ENCODE measurements at places on chromosomes 5 and 9.

- no peak for DNase-seq
Observed at GRCh38 chr5:92494508-92494907, 1086.5 kb downstream of the NR2F1-AS1 start.

DNA sequence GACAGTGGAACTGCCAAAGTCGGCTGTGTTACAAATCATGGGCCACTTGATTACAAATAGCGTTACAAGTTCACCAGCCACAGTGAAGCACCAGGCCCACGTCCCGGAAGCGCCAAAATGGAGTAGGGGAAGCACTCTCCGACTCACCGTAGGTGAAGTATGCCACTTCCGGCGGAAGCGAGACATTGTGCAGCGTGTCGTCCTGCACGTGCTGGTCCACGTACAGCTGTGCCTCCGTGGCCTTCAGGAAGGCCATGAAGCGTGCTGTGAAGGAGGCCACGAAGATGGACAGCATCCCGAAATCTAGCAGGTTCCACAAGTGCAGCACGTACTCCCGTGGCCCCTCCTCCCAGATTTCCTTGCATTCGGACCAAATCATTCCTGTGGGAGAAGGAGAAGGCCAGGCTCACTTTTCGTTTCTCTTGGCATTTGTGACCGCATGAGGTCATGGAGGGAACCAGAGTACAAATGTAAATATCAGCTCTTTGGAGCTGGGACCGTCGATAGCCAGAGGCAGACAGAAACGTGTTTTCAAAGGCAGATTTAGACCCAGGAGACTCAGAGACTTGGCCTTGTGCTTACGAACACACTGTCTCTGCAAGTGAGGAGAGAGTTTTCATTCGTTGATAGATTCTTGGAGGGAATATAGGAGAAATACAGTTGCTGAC, 58.7 kb upstream of the SMIM32 start:
- DNase-seq: no peak

DNA sequence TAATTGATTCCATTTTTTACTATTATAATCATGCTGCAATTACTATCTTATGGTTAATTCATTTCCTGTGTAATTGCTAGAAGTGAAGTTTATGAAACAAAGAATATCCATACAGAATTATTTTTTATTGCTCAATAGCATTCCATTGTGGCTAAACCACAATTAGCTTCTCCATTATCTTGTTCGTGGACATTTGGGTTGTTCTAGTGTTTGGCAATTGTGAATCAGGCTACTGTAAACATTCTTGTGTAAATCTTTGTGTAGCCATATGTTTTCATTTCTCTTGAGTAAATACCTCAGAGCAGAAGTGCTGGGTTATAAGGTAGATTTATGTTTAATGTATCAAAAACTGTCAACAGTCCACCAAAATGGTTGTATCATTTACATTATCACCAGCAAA, 341.1 kb downstream of the MAT2B start:
- no peak for DNase-seq

DNA sequence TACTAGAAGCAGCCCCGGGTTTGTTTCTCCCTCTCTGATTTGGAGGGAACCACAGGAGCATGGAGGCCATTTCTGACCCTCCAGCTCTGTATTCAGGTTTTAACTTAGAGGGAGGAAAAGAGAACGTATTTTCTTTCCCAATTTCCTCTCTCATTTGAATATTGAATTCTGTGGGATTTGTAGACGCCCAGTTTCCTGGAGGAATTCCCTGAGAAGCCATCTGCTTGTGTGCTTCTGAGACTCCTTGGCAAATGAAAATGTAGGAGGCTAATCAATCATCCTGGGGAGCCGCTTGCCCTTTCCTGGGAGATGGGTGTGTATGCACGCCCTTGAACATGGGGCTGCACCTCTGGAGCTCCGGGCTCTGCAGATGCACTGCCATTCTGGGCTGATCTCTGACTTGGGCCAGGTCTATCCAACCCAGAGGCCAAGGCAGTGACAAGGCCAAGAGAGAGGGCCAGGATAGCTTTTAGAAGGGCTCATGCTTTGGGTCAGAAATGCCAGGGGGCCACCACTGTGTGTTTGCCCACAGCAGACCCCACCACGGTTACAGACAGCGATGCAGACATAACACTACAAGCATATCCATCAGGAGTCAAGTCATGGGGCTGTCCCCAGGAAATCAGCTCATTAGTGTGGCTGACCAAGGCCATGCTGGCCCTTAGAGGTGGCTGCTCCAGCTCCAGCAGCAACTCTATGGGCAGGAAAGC, 174.5 kb downstream of the C5orf15 start:
- DNase-seq: no peak

GRCh38 chr5:153659039-153659736, 168.7 kb downstream of the GRIA1 start:
- DNase-seq: no peak

- DNase-seq: no peak
Observed at GRCh38 chr5:175025077-175025476, 300.7 kb downstream of the MSX2 start.

- no peak for DNase-seq
Observed at GRCh38 chr5:148933903-148934432, 107.6 kb downstream of the ADRB2 start.

DNA sequence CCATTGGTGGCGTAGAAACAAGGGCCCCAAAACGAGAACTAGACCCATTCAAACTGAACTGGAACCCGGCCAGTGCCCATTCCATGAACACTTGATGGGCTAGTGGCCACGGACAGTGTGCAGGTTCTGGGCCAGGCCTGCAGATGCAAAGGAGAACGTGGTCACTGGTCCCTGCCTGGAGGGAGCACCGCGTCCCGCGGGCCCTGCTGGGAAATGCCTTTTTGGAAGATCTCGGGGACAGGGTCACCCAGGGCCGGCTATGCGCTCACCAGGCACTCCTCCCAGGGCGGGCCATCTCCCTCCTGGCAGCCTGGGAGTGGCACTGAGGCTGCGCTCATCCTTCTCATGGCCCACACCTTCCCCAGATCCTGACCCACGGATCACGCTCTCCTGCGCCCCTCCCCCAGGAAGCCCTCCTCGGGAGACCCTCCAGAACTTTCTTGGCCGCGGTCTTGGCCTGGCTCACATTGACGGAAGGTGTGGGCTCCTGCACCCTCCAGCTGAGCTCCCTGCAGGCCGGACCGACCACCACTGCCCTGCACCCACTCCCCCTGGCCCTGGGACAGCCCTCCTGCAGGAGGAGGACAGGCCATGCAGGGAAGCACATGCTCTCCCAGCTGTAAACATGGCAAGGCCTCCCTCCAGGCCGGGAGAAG, 2.8 kb upstream of the DIPK1B start:
- DNase-seq: no peak

DNA sequence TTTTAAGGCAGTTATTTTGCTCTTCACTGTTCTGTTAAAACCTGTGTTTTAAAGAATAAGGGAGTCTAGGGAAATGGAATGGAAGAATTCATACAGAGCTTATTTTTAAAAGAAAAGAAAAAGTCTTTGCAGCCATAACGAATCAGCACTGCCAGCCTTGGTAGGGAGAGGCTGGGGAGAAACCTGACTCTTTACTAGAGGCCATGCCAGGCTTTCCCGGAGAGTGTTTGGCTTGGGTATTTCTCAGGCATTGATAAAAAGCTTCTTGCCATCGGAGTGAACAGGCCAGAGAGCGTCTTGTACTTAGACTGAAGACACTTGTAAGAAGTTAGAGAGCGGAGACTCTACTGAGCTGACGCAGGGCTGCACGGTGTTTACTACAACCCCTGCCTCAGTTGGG, 72.7 kb upstream of the NFIL3 start:
- no peak for DNase-seq

DNA sequence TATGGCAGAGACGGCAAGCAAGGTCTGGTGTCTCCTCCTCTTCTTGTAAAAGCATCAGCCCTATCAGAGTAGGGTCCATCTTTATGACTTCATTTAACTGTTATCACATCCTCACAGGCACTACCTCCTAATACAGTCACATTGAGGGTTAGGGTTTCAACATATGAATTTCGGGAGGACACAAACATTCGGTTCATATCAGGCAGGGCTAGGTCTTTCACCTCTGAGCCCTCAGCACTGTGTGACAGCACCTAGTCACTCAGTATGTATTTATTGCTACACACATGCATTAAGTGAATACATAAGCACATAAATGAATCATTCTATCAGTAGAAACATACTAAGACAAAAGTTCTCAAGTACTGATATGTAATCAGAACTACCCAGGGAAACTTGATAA, 9.4 kb upstream of the BTF3 start:
- DNase-seq: no peak

- no peak for DNase-seq
Observed at GRCh38 chr9:14525856-14526255, 167.4 kb downstream of the ZDHHC21 start.

DNA sequence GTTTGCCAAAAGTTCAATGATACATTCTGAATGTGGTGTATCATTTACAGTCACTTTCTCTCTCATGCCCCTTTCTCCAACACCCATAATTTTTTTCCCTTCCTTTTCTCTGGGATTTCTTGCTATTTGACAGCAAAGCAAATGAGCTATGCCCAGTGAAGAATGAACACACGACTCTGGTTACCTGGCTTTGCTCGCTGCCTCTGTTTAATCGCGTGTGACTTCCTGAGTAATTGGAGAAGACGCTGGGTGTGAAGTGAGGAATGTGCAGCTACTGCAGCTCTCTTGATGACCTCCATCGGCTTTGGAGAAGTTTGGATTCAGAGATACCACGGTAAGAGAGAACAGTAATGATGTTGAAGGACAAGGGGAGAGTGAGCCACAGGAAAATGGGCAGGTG, 651.8 kb downstream of the KIF4B start:
- DNase-seq: no peak

DNA sequence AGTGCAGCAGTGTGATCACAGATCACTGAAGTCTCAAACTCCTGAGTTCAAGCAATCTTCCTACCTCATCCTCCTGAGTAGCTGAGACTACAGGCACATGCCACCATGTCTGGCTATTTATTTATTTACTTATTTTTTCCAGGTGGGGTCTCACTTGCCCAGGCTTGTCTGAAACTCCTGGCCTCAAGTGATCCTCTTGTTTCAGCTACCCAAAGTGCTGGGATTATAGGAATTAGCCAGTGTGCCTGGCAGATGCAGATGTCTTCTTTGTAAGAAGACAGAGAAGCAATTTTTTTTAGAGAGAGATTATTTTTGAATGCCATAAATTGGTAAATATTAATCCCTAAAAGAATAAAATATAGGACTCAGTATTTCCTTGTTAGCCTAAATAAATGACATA, 54.3 kb downstream of the CHSY3 start:
- DNase-seq: no peak

DNA sequence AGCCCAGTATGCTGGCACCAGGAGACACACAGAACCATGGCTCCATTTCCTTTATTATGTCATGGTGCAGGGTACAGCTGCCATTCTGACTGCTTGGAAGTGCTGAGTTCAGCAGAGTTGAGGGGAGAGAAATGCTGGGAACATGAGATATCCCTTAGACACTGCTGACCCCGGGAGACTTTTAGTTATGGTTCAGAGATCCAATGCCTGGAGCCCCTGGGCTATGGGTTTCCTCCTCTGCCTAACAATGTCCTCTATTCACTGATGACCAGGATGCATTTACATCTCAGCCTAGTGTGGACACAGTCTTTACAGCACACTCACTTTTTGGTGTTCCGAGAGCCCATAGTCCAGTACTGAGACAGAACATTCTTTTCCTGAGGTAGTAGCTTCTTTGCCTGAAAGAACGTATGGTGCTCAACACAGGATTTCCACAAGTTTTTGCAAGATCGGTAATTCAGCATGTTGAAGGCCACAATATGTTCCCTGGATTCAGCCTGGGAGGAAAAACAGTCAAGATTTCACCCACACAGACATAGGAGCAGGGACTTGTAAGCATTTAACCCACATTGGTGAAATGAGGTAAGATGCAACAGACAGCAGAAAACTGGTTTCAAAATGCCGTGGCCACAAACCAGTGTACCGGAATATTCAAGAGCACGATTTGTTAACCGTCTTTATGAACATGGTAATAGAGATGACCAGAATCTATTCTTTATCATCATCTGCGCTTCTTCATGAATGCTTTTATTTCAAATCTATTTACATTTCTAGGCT, 71.3 kb downstream of the PTPN3 start:
- DNase-seq: no peak

DNA sequence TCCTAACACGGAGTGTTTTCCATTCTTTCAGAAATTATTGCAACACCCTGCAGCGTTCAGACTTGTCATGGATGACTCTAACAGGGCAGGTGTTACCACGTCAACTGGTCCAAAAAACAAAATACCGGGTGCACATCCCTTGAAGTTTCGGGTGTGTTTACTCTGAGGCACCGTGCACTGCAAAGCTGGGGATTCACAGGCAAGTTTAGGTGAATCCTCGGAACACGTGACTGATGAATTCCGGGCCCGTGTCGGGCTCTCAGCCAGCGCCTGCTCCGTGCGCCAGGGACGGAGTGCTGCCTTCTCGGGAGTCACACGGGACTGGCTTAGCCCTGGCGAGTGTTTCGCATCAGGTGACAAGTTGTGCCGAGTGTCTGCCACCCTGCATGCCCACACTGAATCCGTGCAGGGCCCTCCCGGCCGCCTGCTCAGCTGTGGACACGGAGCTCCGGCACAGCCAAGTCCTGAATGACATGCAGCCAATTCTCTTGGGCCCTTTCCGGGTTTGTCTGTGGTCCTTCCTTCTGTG, 66.0 kb upstream of the IRX4 start:
- no peak for DNase-seq

GRCh38 chr5:135233477-135233876, 165.6 kb downstream of the MACROH2A1 start:
- DNase-seq: no peak

DNA sequence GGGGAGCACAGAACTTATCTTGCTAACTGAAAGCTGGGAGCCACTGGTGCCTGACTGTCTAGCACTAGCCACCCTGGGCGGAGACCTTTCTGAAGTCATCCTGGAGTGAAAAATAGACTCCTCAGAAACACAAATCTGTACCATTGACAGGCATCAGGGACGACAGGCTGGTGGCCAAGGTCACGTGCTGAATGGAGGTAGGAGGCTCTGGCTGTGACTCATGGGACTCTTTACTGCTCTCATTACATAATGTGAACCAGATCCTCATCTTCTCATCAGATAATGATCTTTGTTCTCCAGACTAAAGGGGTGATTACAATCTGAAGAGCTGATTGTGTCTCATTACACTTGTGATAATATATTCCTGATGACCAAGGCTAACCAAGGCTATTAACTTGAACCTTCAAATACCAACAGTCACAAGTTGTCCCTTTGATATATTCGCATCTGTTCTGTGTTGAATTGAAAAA, 91.8 kb downstream of the SEMA5A start:
- DNase-seq: no peak

DNA sequence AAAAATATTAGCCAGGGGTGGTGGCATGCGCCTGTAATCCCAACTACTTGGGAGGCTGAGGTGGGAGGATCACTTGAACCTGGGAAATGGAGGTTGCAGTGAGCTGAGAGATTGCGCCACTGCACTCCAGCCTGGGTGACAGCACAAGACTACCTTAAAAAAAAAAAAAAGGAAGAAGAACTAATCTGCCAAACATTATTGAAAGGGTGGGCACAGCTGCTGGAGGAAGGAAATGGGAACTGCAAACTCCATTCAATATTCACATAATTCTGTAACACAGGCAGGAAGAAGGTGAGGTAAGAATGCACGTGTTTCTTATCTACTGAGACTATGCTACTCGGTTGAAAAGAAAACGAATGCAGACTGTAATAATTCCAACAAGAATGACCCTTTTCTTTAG, 121.1 kb upstream of the GNA14 start:
- no peak for DNase-seq
